HTR-8/SVneo (cell line): ENCODE measurements at places on chromosomes 3 and 15.
A peak's percentile ranks its signal among the peaks of the same experiment; 100 is the strongest.

- no peak for DNase-seq
Observed at GRCh38 chr3:28124882-28125281, 116.5 kb upstream of the CMC1 start.

- no peak for DNase-seq
Observed at GRCh38 chr3:151989621-151990020, 116.2 kb downstream of the SUCNR1 start.

- no peak for DNase-seq
Observed at GRCh38 chr3:134327594-134327975, 46.7 kb downstream of the AMOTL2 start.

DNA sequence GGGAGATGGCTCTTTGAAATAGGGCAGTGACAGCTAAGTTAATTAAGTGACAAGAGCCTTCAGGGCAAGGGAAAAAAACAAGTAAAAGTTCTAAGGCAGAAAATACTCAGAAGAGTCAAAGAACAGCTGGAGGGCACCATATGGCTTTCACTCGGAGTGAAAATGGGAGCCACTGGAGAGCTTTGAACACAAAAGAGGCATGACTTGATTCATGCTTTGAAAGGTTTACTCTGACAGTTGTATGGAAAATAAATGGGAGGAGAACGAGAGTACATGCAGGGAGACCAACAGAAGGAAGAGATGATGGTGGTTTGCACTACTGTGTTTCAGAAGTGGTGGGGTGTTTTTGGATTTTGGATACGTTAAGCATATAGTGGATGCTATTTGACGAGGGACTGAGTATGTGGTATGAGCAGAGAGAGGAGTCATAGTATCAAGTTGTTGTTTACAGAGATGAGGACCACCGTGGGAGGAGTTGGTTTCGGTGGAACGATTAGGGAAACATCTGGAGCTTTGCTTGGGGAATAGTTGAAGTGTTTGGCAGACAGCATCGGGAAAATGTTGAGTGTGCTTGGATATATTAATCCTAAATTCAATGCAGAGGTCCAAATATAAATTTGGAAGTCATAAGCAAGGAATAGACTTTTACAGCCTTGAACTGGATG lies 411.5 kb downstream of the GABRG3 start:
- DNase-seq = no peak

- DNase-seq = peak; percentile 71
Observed at GRCh38 chr15:74489518-74490338, 28.8 kb upstream of the UBL7 start.

DNA sequence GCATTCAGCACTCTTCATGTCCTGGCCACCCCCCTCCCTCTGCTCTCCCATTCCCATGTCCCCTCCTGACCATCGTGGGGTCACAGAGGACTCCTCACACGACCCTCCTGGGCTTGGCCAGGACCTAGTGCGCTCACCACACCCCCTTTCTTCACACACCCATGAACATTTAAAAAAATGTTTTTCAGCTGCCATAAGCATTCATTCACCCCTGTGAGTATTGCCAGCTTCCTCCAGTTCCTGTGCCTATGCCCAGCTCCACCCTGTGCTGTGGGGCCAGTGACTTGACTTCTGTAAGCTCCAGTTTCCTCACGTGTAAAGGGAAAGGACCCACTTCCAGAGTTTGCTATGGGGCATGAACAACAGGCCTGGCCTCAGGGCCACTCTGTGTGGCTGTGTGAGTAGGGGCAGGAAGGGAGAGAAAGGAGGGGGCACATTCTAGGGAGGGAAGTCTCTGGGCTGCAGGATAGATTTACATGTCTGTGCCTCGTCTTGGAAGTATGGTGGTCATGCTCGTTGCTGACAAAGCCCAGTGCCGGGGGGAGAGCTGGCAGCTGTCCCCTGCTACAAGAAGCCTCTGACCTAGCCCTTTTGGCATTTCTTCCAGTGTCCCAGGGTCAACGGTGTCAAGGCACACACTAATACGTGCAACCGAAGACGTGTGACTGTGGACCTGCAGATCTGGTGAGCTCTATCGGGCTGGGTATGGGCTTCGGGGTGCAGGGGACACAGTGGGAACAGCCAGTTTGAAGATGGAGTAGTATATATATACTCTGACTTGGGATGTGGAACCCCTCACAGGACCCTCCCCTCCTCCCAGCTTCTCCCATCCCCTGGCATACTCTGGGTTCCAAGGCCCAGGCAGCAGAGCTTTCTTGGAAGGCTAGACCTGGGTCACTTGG lies 22.8 kb downstream of the ESYT3 start:
- DNase-seq = no peak

DNA sequence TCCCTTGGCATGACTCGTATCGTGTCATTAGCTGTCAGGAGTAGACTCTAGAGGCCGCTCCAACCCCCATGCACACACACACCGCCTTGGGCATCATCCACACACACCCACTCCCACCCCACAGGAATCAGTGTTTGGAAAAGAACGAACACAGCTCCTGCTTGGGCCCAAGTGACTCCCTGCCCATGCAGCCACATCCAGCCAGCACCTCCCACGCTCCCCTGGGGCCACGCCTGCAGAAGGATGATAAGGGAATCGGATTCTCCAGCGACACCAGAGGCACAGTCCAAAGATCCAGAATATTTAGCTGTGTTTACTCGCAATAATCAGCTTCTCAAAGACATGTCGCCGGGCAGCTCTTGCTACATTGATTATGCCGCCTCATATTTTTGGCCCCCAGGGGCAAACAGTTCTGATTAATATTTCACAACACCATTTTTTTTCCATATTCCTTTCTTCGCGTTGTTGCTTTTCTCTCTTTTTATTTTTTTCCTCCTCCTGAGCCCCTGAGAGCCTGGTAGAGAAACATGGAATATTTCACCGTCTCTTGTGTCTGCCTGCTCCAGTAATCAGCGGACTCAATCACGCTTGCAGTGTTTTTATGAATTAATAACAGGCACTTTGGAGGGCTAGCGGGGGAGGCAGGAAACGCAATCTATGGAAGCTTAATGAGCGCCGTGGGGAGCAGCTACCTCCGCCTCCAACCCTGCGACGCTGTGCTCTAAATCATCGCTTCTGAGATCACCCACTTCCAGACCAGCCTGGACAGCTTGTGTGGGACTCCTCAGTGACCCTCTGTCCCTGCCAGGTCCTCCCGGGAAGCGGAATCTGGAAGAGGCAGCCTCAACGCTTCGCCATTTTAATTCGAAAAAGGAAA lies 221.4 kb downstream of the TLE3 start:
- no peak for DNase-seq

- DNase-seq = no peak
Observed at GRCh38 chr3:27281671-27282150, 87.5 kb downstream of the NEK10 start.

GRCh38 chr3:154345422-154346122 lies 21.3 kb upstream of the DHX36 start:
- no peak for DNase-seq

- no peak for DNase-seq
Observed at GRCh38 chr3:143832433-143832832, 15.8 kb downstream of the SLC9A9 start.

DNA sequence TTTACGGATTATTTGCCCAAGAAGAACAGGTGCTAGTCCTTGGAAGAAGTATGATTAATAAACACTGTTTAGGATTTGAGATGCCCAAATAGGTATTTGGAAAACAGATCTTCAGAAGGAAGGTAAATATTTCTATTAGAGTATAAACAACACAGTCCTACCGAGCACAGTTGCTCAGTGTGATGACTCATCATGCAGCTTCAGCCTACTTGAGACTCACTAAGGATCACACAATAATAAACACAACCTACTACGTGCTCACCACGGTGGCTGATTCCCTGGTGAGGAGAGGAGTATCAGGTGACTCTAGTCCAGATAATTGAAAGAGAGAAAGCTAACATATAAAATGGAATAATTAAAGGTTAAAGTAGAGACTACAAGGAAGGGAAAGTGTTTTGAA lies 72.0 kb downstream of the PDZRN3 start:
- DNase-seq = no peak

GRCh38 chr3:117885011-117885441 lies 1149.6 kb downstream of the IGSF11 start:
- DNase-seq = no peak

GRCh38 chr3:83011481-83011880 lies 1250.0 kb upstream of the GBE1 start:
- DNase-seq = no peak

DNA sequence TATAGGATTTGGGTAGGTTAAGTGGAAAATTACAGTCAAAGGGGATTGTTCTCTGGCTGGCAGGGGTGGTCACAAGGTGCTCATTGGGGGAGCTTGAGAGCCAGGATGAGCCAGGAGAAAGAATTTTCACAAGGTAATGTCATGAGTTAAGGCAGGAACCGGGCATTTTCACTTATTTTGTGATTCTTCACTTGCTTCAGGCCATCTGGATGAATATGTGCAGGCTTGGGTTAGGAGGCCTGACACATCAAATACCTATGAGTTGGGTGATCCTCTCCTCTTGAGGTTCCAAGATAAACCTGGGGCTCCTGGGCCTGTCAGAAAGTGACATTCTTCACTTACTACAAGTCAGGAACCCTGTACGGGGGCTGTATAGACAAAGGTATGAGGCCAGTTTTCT lies 68.7 kb downstream of the CD200 start:
- no peak for DNase-seq

DNA sequence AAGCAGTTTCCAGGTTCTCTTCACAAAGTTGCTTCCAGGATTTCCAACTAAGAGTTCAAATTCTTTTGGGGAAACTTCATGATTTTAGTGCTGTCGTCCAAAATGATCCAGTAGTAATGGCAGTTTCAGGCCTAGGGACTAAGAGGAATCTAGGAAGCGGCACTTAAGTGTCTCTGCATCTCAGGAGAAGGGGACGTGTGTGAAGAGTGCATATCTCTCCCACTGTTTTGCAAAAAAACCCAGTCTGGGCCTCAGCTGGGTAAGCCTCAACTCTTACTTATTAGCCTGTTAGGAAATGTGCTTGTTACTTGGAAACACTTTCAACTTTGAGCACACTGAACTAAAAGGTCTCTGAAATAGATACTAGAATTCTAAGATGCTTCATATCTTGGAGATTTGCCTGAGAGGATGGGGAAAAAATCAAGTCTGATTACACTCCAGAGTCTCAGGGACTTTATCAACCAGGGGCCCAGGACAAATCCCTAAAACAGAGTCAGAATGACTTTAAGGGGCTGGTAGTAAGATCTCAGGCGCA lies 81.8 kb downstream of the WDR76 start:
- no peak for DNase-seq

GRCh38 chr3:27216295-27216855 lies 152.8 kb downstream of the NEK10 start:
- no peak for DNase-seq

- no peak for DNase-seq
Observed at GRCh38 chr3:170867143-170867937, 2.7 kb downstream of the RPL22L1 start.

GRCh38 chr3:26622621-26623418 lies at the start of gene LRRC3B:
TSS of gene LRRC3B (plus strand) at chr3:26622772. CDS start at chr3:26709673, 86,901 bp downstream.
- no peak for DNase-seq

- DNase-seq = no peak
Observed at GRCh38 chr3:115838786-115839185, 215.5 kb downstream of the GAP43 start.

GRCh38 chr3:6228958-6229683 lies 631.8 kb upstream of the GRM7 start:
- DNase-seq = no peak

GRCh38 chr3:116667791-116668190 lies 41.8 kb upstream of the TUSC7 start:
- DNase-seq = no peak

- no peak for DNase-seq
Observed at GRCh38 chr3:38524141-38524739, 28.1 kb downstream of the EXOG start.

DNA sequence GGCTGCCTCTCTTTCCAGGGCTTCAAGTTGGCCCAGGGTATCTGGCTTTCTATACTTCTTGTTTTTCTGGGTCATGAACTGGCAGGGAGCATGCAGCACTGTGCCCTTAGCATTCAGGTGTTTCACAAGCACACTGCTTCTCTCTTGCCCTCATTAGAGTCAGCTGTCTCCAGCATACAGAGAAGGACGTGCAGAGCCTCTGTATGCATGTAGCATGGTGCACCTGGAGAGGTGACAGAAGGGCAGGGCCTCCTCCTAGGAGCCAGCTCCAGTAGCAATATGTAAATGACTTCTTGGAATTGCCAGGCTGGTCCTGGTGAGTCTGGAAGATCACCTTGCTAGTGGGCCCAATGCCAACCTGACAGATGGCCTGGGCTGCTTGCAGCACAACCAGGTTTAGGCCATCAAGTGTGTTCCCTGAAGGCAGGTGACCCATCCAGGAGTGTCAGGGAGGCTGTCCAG lies 44.8 kb upstream of the ATP2C1 start:
- DNase-seq = no peak

- no peak for DNase-seq
Observed at GRCh38 chr3:195546130-195546560, 3.0 kb upstream of the PPP1R2 start.

GRCh38 chr3:110332629-110333028 lies 739.0 kb upstream of the NECTIN3 start:
- no peak for DNase-seq

GRCh38 chr15:38474155-38474757 lies 20.3 kb downstream of the FAM98B start:
- peak; percentile 11 for DNase-seq
